ENCODE measurements at places on chromosomes 13 and 19. TPM values are rescaled to one million over a fixed set of nuclear protein-coding genes. Genes with fewer than 3 reads are reported as not detected.

DNA sequence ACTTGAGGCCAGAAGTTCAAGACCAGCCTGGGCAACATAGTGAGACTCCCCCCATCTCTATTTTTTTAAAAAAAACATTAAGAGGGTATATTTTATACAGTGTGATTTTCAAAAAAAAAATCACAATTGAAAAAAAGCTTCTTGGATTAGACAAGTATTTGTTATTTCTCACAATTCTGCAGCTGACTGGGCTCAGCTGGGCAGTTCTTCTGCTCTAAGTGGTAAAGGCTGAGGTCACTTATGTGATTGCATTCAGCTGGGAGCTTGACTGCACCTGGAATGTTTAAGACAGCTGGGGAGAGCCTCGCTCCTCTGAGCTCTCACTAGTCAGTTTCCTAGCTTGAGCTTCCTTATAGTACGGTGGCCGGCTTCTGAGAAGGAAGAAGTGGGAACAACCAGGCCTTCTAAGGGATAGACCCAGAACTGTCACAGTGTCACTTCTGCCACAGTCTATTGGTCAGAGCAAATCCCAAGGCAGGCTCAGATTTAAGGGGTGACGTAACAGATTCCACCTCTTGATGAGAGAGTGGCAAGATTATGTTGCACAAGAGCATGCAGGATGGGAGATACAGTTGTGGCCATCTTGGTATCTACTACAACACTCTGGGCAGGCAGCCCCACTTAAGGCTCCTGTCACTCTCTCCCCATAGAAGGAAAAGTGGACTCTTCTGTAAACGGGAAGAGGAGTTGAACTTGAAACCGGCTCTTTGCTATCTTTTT is 19.7 kb upstream of the IRGC start:
- DNase-seq: no peak

DNA sequence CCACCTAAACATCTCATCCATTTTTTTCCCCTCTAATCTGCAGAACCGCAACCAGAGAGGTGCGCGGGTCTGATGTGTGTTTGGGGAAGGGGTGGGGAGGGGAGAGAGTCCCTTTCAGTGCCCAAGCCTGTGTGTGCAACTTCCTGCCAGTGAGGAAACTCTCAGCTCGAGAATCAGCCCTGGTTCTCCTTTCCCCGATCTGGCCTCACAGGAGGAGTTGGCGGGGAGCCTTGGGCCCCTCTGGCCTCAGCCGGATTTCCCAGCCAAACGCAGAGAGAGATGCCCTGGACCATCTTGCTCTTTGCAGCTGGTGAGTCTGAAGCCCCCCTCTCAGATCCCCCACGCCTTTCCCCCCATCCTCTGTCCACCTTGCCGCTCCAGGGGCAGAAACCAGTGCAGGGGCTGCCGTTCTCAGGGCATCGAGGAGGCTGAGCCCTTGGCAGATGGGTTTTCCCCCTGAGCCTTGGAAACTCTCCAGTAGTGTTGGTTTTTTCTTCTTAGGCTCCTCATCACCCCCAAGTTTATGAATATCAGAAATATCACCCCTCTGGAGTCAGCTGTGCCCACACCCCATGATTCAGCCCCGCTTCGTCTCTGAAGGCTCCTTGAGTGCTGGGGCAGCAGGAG is at the start of gene C19orf38:
Gene C19orf38, plus strand, starts transcription at position 186 of the 627 bp plus-strand sequence. Its CDS starts 94 bp downstream, at position 280.
- DNase-seq: no peak

- DNase-seq: peak; percentile 98
Observed at GRCh38 chr13:21637296-21637695, 33.3 kb upstream of the MICU2 start.

DNA sequence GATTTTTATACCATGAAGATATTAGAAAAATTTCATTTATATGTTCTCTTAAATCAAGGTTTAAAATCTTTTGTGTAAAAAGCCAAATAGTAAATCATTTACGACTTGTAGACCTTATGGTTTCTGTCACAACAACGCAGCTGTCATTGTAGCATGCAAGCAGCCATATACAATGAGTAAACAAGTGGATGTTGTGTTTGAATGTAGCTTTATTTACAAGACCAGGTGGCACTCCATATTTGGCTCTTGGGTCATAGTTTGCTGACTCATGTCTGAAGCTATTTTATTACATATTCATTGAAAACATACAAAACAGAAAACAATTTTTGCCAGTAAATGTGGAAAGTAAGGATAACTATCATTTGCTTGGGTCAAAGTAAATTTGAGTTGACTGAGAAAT is 930.8 kb downstream of the SLITRK5 start:
- no peak for DNase-seq

DNA sequence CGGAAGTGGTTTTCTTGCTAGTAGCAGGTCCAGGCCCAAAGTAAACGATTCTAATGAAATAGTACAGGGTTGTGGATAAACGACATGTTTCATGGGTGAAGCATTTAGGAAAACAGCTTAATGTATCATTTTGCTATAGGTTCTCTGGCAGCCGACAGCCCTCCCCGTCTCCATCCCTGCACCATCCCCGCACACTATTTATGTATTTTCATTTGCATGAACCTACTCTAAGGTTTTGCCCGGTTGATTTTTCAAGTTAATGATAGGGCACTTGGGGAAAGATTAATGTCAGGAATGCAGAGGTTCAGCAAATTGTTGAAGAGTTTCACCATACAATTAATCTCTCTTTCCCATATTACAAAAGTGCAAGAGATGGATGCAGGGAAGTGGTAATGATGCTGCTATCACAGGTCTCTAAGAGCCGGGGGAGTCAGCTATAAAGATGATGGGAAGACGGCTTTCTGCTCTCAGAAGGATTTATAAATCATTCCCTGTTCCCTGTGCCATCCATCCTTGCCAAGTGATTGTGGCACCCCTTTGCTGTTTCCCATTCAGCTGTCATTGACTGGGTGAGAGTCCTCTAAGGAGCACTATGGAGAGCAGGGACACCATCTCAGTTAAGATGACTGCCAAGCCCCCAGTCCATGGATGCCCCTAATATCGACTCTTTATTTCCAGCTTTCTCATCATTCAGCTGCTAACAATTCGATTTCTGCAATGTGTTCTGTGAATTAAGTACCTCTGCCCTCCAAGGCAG is 186.3 kb downstream of the IRS2 start:
- DNase-seq: no peak

GRCh38 chr13:53821632-53822031 is 793.0 kb downstream of the OLFM4 start:
- DNase-seq: no peak

GRCh38 chr13:112990783-112991182 is 21.8 kb downstream of the MCF2L start:
- no peak for DNase-seq

DNA sequence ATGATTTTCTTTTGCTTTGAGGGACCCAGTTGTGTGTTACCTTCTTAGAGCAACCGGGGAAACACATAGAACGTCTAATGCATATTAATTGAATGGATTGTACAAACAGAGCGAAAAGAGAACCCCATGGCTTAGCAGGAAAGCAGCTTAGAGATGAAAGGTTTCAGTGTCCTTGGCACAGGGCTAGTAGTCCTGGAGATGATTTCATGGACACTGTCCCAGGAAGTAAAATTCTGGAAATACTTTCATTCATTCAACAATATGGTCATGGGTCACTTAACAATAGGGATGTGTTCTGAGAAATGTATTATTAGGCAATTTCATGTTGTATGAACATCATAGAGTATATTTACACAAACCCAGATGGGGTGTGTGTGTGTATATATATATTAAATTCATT is 9.7 kb upstream of the FUT2 start:
- DNase-seq: no peak

DNA sequence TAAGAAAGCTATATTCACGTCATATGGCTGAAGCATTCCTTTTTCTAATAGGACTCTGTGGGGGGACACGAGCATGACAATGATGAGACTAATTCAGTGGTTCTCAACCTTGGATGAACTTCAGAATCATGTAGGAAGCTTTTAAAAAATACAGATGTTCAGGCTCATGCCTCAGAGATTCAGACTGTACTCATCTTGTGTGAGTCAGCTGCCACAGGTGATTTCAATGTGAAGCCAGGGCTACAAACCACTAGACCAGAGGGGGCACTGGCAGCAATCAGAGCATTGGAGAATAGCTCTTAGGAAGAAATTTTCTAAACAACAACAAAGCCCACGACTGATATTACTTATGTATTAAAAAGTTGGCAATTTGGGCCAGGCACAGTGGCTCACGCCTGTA is 91.7 kb downstream of the SERP2 start:
- peak; percentile 41 for DNase-seq

DNA sequence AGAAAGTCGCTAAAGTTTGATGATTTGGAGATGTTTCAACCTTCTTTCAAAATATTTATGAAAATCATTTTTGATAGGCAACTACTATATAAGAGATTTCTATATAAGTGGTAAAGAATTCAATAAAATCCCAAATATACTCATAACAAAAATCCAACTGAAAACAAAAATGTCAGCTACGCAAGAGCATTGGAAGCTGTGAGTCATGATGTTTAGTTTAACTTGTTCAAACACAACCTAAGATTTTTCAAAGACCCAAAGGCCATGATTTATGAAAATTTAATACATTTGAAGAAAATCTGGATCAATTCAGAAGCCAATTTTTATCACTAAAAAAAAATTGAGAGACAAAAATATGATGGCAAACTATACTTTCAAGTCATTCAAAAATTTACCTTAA is 226.6 kb downstream of the MZT1 start:
- peak; percentile 66 for DNase-seq

DNA sequence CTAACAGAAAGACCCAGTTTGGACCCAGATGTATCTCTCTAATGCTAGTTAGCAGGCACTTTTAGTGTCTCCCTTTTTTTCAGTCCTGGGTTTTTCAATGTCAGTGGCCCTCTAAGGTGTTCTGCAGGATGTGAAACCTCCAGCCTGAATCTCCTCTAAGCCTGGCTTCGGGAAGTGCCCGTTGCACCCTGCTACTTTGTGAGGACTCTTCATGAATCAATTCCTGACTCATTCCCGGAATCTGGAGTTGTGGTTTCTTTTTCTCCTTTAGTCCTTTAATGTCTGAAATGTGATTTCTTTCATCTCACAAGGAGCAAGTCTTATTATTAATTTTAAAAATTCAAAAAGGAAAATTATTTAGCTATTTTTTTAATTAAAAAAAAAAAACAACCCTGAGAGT is 116.0 kb downstream of the ZNF536 start:
- no peak for DNase-seq

- no peak for DNase-seq
Observed at GRCh38 chr13:84528408-84529070, 646.3 kb upstream of the SLITRK1 start.

DNA sequence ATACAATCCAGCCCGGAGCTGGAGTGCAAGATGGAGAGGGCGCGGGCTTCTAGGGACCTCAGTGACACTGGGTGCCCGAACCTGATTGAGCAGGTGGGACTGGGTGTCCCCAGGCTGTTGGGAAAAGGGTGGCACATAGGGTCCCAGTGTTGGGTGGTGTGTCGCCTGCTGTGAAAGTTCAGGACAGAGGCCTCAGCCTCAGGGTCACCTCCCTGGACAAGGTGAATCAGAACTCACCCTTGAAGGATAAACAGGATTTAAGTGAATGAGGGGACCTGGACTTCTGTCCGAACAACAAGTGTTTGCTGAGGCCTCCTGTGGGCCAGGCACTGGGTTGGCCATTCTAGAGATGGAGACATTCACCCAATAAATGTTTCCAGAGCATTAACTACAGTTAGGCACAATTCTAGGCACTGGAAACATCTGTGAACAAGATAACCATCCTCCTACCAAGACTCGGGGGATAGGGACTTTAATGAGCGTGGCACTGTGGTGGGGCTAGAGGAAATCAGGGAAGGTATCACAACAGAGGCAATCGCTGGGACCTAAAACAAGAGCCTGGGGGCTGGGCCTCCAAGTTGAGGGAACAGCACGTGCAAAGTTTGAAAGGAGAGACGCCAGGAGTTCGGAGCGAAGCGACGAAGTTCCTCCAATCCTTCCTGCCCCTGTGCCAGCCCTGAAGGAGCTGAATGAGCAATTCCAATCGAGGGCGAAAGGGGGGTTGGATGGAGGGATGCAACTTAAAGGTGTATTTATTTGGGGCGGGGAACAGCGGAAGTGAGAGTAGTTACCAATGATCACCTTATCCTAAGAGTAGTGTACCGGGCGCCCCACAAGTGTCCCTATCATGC is 921 bp upstream of the POLD1 start:
- DNase-seq: no peak

DNA sequence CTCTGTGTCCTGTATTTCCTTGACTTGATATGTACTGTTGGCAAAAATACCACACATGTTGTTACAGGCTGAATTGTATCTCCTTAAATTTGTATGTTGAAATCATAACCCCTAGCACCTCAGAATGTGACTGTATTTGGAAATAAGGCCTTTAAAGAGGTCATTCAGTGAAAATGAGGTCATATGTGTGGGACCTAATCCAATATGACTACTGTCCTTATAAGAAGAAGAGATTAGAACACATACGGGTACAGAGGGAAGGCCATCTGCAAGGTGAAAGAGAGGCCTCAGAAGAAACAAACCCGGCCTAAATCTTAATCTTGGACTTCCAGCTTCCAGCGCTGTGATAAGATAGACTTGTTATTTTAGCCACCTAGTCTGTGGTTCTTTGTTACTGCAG is 202.5 kb downstream of the NUFIP1 start:
- DNase-seq: peak; percentile 69

DNA sequence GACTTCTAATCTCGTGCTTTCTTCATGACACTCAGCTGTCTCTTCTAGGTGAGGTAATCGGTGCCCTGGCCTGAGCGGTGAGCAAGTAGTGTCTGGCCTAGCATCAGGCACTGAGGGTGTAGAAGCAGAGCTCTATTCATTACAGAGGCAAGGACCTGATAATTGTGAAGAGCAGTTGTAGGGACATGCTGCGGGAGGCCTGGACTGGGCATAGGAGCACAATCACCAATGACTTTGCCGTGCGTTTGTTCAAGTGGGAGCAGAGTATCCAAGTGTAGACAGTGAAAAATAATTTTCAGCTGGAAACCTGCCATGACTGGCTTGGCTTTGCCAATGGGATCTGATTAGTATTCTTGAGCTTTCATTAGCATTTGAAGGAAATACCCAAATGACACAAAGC is 32.1 kb upstream of the DCLK1 start:
- no peak for DNase-seq

- peak; percentile 67 for DNase-seq
Observed at GRCh38 chr13:24341439-24341838, 32.1 kb downstream of the C1QTNF9 start.

DNA sequence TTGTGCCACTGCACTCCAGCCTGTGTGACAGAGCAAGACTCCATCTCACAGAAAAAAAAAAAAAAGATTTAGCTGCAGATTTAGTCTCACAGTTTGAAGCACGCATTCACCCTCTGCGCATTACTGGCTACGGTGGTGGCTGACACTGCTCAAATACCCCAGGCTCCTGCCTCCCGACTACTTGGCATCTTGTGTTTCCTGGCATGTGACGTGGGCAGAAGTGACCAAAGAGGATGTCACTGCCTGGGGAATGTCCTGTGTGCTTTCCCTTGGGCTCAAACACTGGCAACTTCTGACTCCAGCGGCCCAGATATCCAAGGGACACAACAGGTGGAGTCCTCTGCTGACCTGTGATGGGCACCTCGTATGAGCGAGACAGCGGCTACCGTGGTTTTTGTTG is 24.7 kb upstream of the EIF3G start:
- no peak for DNase-seq

Gene KLK10
- 28.0 TPM for total RNA-seq

Gene IFI30
- total RNA-seq: 17.6 TPM

Gene ZNF563
- total RNA-seq: 4.6 TPM

Gene PTH2
- not detected for total RNA-seq

Gene ZNF808
- total RNA-seq: 12.6 TPM

Gene SCN1B
- total RNA-seq: 0.13 TPM

Gene C19orf73
- total RNA-seq: 1.9 TPM

Gene PCDH9
- 0.26 TPM for total RNA-seq

Gene CAMSAP3
- 7.0 TPM for total RNA-seq

Gene ZNF100
- 3.7 TPM for total RNA-seq
